Progenitor cell of endocrine pancreas (in vitro differentiated cells): ENCODE measurements at places on chromosomes 1 and 21. TPM values are rescaled to one million over a fixed set of nuclear protein-coding genes. Genes with fewer than 3 reads are reported as not detected.

DNA sequence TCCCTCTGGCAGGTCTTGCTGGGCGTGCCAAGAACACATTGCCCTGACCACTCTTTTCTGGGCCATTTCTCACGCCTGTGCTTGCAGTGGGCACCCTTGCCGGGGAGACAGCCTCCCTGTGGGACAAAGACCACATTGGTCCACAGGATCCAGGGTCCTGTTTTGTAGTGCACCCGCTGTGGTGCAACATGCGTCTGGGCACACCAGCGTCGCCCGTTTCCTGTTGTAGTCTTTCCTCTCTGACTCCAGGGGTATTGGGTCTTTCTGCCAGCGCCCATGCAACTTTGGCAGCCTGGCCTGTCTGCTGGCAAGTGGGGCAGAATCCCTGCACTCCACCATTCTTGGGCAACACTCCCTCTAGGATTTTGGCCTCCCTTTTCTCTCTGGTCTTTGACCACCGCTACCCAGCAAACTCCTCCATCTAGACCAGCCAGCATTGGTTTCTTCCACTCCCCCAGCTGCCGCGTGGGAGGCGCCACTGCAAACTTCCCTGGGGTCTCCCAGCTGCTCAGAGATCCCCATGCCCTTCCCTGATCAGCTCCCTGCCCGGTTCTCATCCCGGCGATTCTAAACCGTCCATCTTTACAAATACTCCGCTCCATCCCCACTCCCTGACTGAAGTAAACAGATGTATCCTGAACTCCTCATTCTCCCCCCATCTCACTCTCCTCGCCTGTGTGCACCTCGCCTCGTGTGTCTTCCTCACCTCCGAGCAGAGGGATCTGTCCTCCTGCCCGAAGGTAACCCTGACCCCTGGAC is 1.2 kb upstream of the TPRG1L start:
- DNase-seq: no peak

DNA sequence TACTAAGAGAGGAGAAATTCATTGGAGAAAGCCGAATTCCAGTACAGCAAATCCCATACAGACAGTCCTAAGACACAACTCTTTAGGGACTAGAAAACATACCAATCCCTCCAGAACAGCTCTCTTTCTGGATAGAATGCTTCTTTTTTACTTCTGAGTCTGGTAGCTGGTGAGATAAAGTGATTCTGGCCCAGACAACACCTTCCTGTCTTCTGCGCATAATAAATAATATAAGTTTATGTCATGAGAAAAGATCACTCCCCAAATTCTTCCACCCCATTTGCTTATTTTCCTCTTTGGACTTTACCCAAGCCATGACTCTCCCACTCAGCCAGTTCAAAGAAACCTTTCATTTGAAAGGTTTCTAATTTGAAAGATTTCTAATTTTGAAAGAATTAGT is 98.4 kb downstream of the EDEM3 start:
- DNase-seq: no peak

DNA sequence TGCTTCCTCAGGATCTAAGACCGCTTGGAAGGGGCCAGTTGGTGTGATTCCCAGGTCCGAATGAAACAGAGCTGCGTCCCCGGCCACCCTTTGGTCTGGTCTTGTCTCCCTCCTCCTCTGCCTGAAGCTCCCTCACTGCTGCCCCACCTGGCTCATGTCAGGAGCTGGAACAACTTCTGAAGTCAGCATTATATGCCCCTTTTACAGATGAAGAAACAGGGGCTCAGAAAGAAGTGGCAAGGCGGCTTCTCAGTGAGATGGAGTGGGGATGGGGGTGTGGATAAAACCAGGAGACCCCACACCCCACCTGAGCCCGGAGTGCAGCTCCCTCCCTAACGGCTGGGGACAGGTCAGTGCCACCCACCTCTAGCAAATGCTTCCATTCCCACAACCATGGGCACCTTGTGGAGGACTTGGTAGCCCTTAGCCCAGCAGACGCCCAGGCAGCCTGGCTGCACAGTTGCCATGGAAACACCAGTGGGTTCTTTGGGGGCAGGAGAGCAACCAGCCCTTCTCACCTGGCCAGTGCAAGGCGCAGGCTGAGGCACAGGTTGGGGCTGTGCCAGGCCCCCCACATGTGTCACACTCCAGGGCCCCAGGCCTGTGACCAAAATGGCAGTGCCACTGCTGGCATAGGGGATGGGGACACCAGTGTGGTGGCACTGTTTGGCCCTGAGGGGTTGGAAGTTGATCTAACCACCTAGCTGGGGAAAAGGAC is 31.9 kb upstream of the ECE1 start:
- no peak for DNase-seq

- DNase-seq: no peak
Measured at GRCh38 chr1:84245563-84245962, 55.9 kb upstream of the SAMD13 start.

GRCh38 chr21:20971296-20971921 is 26.8 kb upstream of the NCAM2 start:
- no peak for DNase-seq

- DNase-seq: no peak
Measured at GRCh38 chr1:75276385-75276784, 142.2 kb downstream of the LHX8 start.

GRCh38 chr1:38274974-38275373 is 228.4 kb upstream of the POU3F1 start:
- DNase-seq: no peak

DNA sequence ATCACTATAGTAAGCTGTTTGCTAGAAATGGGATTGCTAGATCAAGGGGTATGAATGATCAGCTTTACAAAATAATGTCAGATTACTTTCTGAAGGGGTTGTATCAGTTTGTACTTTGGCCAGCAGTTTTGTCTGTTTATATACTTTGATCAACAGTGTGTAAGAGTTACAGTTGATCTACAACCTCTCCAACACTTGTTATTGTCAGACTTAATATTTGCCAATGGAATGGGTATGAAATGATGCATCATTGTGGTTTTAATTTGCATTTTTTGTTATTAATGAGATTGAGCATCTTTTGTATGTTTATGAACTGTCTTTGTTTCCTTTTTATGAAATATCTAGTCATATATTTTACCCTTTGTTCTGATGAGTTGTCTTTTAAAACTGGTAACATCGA is 4.3 kb downstream of the TTC3 start:
- DNase-seq: no peak

DNA sequence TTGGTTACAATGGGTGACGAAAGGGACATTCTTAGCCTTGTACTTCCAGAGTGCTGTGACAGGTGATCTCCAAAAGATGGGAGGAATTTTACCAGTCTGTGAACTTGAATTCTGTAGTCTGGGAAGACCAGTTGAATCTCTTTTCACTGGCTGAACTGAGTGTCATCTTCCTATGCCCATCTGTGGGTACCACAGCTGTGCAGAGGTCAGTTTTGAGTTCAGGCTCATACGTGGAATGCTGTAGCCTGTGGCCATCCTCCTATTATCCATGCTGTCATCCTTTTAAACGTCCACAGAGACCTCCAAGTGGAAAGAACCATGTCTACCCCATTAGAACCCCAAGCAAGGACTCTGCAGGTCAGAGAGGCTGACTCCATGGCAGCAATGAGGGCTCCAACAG is 32.1 kb downstream of the TMEM51 start:
- DNase-seq: no peak

DNA sequence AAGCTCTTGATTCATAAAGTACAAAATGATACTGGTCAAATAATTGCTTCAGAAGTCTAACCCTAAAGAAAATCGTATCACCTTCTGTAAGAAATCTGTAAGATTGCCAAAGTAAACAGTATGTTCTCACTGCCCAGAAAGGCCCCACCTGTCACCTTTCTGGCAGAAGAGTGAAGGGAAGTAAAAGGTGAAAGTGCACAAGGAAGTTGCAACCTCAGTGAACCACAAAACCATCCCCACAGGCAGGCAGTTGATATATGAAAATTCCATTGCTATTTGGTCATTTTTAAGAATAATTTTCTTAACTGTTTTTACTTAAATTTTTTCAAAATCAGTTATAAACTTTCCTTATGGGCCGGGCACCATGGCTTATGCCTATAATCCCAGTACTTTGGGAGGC is 48.5 kb upstream of the FBXO28 start:
- DNase-seq: no peak

DNA sequence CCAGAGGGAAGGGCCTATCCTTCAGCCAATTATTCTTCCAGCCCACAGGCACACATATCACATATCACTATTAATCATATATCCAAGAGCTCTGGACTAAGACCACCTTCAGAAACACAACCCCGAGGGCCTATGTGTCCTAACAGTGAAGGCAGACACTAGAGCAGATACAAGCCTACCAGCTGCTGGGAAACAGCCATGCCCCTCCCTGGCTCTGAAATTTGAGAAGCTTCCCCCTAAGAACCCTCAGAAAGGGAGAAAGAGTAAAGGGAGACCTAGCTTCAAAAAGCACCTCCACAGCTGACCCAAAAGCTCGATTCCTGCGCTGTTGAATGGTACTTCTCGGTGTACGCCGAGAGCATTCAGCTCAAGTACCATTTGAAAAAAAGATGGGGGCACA is 17.4 kb downstream of the CNN3 start:
- DNase-seq: no peak

DNA sequence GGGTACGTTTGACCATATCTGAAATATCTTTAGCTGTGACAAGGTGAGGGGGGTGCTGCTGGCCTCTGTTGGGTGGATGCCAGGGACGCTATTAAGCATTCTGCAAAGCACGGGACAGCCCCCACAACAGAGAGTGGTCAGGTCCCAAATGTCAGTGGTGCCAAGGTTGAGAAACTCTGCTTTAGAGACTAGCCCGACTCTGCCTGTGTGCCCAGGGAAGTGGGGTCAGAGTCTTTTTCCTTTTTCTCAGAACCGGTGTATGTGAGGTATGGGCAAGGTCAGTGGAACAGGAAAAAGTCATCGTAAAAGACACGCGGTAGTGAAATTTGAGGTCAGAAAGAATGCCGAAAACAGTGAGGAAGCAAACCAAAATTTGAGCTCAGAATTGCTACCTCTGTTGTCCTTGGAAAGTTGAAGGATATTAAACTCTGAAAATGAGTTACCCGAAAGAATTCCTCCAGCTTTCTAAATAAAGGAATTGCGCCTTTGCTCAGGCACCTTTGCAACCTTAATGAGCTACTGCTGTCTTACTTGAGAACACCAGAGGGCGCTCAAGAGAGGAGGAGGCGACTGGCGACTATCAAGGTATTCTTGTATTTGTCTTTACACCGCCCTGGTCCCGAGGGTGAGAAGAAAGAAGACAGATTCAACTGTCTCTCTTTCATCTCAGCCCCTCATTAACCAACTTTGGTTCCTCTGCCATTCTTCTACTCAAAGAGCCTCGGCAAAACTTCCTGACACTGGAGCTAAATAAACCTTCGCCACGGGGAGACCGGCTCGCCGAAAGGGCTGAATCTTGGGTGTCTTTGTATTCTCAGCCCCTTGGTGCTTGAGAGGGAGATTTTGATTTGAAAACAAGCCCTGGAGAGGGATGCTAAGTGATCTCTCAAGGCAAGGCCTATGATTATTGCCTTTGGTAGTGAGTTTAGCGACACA is 85.4 kb upstream of the OLIG2 start:
- peak; percentile 13 for DNase-seq

DNA sequence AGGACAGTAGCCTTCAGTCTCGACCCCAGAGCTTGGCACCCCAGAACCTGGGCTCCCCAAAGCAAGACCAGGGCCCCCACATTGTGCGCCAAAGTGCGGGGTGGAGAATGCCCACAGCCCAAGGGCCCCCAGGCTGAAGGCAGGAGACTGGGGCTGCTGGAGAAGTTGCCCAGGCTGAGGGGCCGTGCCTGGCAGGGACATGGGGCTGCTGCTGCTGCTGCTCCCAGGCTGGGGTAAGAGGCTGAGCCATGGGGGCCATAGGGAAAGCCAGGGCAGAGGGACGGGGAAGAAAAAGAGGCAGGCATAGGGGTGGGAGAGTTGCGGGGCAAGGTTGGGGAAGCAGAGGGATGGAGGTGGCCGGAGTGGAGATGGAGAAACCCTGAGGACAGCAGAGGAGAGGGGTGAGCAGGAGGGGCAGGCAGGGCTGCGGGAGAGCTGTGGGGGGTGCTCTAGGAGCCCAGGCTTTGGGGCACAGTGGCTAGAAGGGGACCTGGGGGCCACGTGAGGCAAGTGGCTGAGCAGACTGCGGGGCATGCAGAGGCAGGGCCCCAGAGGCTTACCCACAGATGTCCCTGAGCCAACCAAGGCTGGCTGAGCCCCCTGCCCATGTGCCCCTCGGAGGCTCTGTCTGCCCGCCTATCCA is 18.9 kb downstream of the SLC27A3 start:
- no peak for DNase-seq

- no peak for DNase-seq
Measured at GRCh38 chr1:235809688-235810397, 56.9 kb downstream of the LYST start.

DNA sequence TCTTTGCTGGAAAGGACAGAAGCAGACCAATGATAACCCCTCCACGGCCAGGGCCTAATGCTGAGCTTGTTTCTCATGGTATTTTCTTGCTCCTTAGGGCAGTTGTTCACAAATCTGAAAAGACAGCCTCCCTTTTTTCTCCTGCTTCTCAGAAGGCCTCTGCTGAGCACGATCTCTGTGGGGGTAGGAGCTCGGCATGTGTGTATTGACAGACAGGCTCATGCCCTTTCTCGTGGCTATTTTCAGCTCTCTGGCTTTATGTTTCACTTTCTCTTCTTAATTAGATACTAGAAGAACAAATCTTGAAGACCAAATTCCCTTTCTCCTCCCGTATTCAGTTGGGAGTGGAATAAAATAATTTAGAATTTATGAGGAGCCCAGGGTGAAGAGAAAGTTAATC is 768 bp upstream of the RIIAD1 start:
- no peak for DNase-seq

DNA sequence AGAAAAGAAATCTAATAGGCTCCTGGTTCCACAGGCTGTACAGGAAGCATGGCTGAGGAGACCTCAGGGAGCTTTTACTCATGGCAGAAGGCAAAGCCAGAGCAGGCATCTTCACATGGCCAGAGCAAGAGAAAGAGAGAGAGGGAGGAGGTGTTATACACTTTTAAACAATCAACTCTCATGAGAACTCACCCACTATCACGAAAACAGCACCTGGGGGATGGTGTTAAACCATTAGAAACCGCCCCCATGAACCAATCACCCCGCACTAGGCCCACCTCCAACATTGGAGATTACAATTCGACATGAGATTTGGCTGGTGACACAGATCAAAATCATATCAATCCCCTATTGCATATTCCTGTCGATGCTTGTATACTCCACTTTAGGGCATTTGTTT is 93.5 kb downstream of the MRPL39 start:
- DNase-seq: no peak

DNA sequence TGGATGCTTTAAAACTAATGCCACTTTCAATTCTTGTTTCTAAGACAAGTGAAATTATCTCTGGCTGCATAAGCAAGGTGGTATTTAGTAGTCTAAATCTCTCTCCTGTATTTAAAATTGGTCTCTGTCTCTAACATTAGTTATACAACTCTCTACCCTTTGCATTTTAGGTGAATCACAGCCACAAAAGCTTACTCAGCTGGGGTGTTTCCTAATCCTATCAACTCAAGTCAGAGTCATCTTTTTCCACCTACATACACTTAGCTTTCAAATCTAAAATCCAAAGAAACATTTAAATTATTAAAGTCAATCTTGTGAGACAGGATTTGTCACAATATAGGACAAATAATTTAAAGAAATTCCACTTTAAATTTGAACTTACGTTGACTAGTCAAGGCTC is 255.1 kb upstream of the CXADR start:
- no peak for DNase-seq

The CLCA1 gene
- not detected in 2 replicates for total RNA-seq

The CELA3B gene
- total RNA-seq: 0.58 TPM in 1 of 2 replicates, not detected in the other

The FCRL4 gene
- not detected in 2 replicates for total RNA-seq

The RBM34 gene
- total RNA-seq: 68.4 and 75.0 TPM in 2 replicates

The HHIPL2 gene
- 0.27 and 0.57 TPM in 2 replicates for total RNA-seq

The A3GALT2 gene
- 0.29 and 0.40 TPM in 2 replicates for total RNA-seq

The GCSAML gene
- not detected in 2 replicates for total RNA-seq

The SLC2A5 gene
- total RNA-seq: not detected in 2 replicates

The CAPN8 gene
- total RNA-seq: 1.3 and 2.2 TPM in 2 replicates

The BEST4 gene
- 2.1 and 2.4 TPM in 2 replicates for total RNA-seq

The IGFN1 gene
- total RNA-seq: 0.38 and 0.44 TPM in 2 replicates
